COLO829 (cell line): ENCODE measurements at places on chromosomes 16 and 17.

DNA sequence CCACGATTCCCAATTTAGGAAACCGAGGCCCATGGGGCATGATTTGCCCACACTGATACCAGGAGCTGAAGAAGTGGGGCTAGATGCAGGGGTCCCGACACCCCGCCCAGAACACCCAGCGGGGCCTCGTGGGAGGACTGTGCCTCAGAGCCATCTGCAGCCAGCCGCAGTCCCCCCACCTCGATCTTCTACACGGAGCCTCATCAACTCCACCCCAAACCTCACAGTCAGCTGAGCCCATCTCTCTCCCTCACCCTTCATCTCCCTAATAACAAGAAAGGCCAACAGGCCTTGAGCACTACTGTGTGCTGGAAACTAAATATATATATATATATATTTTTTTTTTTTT lies 4.2 kb downstream of the ITGAE start:
- no peak for DNase-seq

- no peak for DNase-seq
These were observed 430.7 kb downstream of the HS3ST3B1 start for GRCh38 chr17:14731591-14731990.

- DNase-seq, result no peak
These were observed 294.9 kb upstream of the FOXF1 start for GRCh38 chr16:86215233-86215978.

DNA sequence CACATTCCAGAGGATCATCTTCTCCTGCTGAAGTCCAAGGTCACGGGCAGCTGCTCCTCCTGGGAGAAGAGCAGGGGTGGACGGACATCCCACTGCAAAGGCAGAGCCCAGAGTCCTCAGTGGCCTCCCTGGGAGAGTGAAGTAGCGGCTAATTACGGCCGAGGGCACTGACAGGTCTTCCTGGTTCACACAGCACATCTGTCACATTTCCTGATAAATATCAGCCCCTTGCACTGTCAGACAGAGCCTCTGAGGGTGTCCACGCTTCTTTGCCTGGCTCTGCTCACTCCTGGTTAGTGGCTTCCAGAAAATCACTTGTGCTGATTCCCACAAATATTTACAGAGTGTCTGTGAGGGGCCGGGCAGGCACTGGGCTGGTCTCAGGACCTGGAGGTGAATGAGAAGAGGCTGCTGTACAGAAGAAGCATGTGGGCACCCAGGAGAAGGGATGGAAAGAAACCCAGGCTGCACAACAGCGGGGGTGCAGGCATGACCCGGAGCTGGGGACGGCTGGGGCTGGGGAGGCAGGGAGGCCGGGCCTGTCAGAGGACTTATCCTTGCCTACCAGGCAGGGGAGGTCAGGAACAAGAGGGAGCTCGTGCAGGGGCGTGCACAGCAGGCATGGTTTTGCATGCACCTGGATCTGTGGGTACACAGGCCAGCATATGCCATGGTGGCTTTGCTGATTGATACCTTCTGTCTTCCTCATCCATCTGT lies 258.2 kb upstream of the TNRC6C start:
- no peak for DNase-seq

DNA sequence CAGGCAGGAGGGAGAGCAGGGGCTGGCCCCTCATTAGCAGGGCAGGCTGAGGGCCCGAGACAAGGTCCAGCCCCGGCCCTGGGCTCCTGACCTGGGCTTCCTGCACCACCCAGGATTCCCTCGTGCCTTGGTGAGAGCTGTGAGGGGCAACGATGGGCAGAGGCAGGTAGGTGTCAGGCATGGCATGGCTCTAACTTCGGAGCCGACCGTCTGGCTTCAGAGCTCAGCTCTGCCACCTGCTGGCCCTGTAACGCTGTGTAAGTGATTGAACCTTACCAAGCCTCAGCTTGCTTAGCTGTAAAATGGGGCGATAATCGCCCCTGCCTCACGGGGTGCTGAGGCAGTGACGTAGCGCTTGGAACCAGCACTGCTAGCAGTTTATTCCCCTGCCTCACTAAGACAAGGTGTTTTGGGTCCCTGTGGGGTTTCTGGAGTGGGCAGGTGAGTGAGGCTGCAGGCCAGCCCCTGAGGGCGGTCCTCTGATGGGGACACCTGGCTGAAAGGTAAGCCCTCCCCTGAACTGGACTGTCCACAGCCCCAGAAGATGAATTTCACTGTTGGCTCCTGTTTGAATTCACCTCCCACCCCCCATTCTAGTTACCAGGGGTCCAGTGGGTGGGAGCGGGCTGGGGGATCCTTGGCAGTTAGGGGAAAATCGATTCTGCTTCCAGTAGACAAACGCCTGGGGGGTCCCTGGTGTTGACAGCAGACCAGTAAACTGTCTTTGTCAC lies 184.8 kb upstream of the GSE1 start:
- peak; percentile 3 for DNase-seq

GRCh38 chr17:2690165-2691068 lies 21.1 kb downstream of the CLUH start:
- no peak for DNase-seq

GRCh38 chr17:67376415-67376736 lies 705 bp upstream of the PITPNC1 start:
- no peak for DNase-seq

DNA sequence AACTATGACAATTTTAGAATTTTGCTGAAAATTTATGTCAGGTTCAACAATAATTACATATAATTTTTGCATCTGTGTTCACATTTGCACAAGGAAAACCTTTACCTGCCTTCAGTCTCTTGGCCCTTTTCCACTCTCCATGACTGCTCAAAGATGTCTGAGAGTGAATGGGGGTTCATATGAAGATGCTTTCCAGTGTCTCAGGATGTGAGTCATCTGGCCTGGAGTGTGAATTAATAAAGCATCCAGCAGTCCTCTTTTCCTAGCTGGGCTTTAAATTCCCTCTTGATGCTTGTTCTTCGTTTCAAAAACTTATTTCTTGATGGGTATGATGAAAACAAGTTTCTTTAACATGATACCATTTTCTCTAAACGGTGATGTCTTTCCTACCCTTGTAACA lies 99.9 kb downstream of the CDK5R1 start:
- DNase-seq, result peak; percentile 63

DNA sequence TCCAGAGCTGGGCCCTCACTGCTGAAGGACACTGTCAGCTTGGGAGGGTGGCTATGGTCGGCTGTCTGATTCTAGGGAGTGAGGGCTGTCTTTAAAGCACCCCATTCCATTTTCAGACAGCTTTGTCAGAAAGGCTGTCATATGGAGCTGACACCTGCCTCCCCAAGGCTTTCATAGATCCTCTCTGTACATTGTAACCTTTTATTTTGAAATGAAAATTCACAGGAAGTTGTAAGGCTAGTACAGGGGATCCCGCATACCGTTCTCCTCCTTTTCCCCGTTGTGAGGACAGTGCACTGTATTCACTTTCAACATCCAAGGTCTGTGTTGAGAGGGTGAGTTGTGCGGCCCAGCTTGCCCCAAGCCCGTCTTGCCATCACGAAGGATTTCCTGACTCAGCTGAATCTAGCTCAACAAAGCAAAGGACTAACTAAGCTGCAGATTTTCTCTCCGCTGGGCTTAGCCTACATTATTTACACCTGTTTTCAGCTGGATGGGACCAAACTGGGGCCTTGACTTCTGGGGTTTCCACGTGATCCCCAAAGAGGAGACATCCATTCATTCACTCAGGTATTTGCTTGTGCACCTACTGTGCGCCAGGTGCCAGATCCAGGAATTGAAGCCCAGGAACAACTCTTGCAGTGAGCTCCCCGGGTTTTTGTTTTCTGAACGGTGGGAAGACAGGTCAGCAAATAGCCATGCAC lies 5.2 kb upstream of the TMEM235 start:
- DNase-seq, result no peak

DNA sequence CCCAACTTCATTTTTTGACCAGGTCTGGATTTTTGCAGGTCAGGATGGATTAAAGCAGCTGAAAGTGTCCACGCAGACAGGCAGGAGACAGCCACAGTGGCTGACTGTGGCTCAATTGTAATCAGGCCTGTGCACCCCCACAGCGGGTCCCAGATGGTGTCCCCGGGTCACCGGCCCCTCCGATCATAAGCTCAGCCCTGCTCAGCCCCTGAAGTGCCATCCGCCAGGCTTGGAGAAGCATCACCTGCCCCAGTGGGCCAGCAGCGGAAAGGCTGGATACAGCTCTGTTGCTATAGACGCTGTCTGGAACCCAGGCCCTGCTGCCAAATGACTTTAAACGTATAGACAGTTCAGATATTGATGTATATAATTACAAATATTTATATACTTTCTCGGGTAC lies 60.6 kb downstream of the RPH3AL start:
- DNase-seq, result no peak

GRCh38 chr17:18009609-18010420 lies 29.2 kb downstream of the ATPAF2 start:
- DNase-seq, result no peak

DNA sequence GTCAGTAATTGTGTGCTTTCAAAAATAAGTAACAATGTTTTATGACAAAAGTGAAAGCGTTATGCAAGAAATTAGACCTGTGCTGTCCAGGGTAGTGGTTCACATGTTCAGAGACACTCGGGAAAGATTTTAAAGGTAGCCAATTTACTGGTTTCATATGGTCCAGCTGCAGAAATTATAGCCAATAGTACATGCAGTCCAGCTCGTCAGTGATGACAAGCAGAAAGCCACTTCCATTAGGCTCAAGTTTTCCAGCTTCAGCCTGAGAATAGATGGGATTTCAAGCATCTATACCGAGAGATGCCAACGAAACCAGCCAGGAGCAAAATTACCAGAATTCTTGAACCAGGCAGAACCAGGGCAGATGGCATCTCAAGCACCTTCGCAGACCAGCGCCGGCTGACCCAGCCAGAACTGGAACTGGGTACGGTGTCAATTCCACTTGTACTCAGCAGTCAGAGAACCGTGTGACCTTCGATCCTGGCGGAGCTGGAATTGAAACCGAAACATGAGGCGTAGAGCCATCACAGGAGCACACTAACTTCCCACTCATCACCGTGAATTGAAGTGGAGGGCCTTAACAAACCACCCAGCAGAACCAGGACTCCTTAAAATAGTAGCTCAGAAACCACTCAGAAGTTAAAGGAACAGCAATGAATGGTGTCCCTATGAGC lies 207.9 kb upstream of the HSBP1 start:
- DNase-seq, result no peak

DNA sequence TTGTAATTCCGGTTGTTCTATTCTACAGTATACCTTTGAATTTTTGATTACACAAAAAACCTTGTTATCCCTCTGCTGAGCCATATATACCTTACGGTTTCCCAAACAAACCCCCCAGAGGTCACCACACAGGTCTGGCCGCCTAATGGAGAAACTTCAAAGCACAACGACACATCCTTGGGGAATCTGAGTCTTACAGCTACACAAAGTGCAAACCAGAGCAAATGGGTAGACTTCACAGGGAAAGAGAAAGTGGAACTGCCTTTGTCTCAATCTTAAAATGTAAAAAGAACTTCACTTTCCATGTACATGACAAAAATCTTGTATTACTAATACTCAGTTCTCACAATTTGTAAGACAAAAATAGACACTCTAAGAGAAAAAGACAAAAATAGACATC lies 2.7 kb downstream of the FBXO31 start:
- DNase-seq, result no peak

DNA sequence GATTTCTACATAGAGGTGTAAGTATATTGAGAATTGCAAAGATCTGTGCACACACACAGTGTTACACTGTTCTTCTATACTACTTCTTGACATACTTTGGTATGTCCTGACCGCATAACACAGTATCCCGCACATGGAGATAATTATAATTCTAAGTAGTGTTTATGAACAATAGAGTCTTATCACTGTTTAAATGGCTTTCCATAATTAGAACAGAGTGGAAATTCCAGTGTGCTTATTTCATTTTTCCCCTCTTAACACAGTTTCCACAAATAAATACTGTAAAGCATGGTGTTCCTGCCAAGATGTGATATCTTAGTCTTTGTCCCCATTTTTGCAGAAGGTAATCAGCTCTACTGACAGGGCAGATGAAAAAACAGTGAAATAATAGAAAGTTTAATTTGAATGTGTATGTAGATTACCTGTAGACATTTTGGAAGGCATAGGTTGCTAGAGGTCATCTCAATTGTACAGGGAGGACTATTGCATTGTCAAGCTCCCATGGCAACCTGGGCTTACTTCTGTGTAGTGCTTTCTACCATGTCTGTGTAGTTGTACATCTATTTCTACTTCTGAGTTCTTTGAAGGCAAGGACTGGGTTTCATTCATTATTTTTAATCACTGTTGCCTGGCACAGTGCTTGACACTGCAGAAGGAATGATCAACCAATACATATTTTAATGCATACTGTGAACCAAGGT lies 10.1 kb upstream of the KRT28 start:
- DNase-seq, result no peak

DNA sequence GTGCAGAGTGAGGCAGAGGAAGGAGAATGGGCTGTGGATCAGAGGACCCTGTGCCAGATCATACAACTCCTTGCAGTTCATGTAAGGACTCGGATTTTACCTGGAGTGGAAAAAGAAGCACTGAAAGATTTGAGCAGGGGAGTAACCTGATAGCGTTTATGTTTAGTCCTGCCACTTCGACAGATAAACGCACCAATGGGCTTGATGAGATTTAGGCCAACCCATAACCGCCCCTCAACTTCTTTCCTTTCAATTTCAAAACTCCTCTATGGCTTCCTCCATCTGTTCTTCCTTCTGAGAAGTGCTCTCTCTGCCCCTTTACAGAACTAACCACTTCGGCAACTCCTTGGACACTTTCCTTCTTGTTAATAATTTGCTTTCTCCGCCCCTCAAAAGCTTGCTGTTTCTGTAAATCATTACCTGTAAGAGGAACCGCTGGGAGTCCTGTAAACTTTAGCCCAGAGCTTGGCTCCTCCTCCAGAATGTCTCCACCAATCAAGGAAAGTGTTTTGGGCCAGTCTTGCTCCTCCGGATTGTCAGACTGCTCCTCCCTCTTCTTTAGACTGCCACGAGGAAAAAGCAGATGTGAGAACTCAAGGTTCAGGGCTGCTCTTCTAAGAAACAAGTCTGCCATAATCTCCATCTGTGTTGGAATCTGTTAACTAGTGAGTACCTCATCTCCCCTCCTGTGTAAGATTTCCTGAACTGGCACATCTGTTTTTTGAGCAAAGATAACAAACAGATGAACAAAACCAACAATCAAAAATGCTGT lies at the start of gene ACSM3:
Gene ACSM3, plus strand, starts transcription at position 554 of the 772 bp plus-strand sequence. CDS start 6,021 bp downstream, outside the sequence.
- peak; percentile 59 for DNase-seq

DNA sequence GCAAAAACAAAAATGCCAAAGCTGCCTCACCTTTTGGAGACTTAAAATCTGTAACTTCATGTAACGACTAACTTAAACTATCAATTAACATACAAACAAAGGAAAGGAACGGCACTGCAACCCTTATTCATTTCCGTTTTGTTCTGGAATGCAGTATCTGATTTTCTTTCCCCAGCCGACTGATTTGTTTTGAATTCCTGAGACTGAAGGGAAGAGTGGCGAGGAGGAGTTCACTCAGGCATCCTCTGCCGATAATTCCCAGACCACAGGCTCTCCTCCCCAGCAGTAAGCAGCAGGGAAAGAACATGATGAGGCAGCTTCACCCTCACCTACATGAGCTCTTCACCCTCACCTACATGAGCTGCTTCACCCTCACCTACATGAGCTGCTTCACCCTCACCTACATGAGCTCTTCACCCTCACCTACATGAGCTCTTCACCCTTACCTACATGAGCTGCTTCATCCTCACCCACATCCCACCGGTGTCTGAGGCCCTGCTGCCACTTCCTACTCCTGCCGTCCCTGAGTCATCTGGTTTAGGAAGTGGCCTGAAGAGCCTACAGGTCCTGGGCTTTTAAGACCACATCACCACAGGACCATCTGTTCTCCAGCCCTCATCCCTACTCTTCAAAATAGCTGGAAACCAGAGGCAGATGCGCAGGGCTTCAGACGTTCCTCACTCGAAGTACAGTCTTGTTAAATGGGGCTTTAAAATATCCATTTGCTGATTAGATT lies 168.0 kb upstream of the RPH3AL start:
- no peak for DNase-seq
